NCI-H1436 (cell line): ENCODE measurements at places on chromosomes 7 and 10.
A peak's percentile ranks its signal among the peaks of the same experiment; 100 is the strongest.

GRCh38 chr10:126060261-126060931, 164.0 kb downstream of the FANK1 start:
- DNase-seq: no peak

GRCh38 chr10:58275908-58276307, 6.9 kb downstream of the CISD1 start:
- DNase-seq: no peak

DNA sequence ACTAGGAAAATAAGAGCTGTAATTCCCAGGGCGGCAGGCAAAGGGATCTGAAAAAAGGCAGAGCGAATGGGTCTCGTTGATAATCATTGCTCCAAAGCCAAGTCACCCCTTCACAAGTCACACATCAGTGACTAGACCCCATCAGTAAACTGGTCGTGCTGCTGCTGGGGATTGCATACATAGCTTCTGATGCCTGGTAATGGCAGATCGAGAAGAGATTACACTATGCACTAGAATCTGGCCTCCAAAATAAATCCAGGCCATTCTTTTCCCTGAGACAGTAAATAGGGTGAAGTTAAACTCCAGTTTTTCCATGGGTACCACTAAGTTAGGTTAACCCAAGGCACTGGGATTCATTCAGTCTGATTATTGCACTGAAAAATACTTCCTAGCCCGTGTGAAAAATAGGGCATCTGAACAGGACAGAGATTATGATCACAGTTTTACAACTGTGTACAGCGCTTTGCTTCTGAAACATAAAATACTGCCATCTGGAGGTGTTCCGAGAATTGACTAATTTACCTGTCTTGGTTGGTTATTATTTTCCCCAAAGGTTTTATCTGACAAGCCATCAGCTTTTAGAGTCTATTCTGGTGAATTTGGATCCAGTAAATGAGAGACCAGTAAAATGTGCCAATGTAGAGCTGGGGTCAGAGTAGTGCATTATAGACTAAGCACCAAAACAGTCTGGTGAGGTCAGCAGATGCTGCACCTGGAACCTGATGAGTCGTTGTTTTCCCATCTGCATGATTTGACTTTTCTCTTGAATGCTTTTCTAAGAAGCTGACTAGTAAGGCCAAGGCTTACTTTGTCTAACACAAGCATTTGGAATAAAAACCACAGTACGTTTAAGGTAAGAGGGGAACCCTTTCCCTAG, 82.9 kb upstream of the AFAP1L2 start:
- no peak for DNase-seq

GRCh38 chr10:129993621-129994020, 29.5 kb upstream of the EBF3 start:
- DNase-seq: no peak

GRCh38 chr7:18290223-18290622, 205.3 kb upstream of the HDAC9 start:
- no peak for DNase-seq

GRCh38 chr10:61760943-61761824, 98.5 kb downstream of the CABCOCO1 start:
- no peak for DNase-seq

DNA sequence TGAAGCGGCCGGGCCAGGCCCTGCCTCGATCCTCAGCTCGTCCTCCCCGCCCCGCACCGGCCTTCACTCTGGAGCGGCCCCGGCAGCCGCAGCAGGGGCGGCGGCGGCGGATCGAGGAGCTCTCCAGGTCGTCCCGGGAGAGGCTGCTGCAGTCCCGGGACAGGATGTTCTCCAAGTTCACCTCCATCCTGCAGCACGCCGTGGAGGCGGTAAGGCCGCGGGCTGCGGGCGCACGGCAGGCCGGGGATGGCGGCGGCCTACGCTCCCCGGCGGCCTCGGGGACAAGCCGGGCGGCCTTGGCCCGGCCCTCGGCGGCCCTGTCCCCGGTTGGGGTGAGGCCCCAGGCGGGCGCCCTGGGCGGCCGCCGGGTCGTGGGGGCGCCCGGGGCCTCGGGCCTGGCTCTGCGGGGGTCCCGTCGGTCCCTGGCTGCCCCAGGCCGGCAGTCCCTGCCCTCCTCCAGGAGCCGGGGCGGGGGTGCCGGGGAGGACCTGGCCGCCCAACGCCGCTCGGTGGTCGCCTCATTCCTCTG, 399 bp downstream of the FHIP2A start:
- DNase-seq: no peak

DNA sequence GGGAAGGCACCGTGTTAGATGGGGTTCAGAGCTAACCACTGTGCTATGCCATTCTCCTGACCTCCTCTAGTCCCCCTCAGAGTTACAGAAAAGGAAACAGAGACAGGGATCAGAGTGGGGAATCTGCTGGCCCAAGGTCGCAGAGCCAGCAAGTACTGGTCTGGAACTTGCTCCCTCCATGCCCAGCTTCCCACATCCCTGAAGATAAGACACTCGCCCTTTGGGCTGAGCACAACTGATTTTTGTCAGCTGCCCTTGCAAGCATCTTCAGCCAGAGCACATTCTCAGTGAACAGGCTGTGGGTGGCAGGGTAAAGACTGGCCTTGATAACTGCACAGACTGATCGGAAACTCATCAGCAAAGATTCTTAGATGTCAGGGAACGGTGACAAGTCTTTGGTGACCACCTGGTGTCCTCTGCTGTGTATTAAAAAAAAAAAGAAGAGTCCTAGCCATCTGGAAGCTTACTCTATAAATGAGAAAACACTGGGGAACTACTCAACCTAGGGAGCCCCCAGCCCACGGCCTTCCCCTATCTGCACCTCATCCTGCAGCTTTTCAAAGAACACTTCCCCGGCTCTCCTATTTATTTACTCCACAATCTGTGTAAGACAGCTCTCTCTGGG, 1.3 kb upstream of the SORBS1 start:
- DNase-seq: no peak

DNA sequence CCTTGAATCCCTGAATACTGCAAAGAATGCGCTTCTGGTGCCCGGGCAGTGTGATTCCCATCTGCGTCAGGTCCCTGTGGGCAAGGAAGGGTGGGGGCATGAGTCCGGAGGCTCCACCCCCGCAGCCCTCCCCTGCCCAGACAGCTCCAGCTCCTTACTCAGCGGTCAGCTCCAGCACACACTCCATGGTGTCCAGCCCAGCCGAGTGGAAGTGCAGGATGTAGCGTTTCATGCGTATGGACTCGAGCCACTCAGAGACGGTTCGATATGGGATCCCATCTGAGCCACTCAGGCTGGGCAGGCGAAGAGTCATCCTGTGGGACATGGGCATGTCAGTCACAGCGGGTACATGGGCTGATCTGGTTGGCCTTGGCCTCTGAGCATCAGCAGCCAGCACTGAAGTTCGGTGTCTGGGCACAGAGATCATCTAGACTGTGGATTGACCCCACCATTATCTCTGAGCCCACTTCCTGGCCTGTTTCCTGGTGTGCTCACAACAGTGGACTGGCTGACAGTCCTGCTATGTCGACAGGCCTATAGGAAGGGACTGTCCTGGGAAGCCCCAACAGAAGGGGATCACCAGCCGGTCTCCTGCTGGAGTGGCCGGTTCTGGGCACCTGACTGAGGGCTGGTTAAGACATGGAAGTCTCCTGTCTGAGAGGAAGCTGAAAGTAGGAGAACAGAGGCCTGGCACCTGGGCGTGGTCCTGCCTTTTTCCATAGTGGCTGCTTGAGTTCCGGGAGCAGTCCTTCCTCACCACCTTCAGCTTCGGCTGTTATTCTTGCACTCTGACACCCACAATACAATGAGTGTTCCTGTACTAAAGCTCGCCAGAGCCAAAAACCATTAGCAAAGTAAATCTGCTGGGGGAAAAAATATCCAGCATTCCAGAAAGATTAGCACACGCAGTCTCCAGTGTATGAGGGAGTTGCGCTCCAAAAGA, 10.6 kb downstream of the ZYX start:
- DNase-seq: no peak

GRCh38 chr7:25260862-25261494, 32.7 kb upstream of the NPVF start:
- DNase-seq: peak; percentile 10

DNA sequence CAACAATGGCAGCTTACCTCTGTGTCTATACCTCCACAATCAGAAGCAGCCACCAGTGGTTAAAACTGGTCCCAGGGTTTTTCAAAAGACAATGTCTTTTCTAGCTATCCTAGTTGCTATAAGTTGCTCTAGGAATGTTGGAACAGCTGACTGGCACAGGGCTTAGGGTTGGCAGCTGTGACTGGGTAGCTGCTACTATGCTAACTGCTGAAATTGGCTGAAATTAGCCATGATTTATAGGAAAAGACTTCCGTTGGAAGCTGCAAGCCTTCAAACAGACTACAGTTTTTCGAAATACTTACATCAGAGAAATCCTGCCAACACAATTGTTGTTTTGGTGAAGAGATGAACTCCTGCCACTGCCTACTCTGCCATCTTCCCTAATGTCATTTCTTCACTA, 102.3 kb downstream of the MKX start:
- DNase-seq: no peak

DNA sequence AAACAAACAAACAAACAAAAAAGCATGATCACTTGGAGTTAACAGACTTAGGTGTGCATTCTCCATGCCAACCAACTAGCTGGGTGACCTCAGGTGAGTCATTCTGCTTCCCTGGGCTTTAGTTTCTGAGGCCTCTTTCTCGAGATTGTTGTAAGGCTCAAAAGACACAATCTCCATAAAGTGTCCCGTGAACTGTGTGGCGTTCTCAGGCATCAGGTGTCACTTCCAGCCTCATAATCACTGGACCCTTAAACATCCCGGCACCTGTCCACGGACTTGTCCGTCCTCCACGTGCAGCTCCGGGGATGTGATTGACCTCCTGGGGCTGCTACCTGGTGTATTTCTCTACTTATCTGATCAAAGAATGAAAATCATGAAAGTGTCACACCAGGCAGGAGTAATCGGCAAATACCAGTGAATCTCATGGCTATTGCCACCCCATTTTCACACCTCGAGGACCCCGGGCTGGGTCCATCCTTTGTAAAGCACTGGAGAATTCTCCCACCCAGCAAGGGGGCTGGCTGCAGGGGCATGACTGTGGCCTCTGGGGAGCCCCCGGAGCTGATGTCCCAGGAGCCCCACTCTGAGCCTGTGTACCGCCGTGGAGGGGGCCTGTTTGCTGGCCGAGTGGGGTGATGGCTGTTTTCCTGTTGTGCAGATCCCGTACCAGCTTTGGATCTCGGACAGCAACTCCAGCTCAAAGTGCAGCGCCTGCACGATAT, 189.8 kb upstream of the SH2B2 start:
- no peak for DNase-seq

DNA sequence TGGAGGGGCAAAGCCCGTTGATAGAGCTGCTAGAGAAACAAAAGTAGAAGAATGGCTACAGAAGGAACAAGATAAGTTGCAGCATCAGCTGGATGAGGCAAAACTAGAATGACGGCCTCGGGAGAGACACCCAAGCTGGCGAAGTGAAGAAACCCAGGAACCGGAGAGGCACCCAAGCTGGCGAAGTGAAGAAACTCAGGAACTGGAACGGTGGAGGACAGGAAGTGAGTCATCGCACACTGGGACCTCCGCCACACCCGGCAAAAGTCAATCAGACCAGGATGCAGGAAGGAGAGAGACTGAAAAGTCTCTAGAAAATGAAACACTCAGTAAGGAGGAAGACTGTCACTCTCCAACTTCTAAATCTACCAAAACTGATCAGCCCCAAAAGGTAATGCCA, 133.0 kb upstream of the NEBL start:
- DNase-seq: no peak

- DNase-seq: no peak
These were observed 153.7 kb downstream of the DNAJB9 start for GRCh38 chr7:108723381-108723814.

DNA sequence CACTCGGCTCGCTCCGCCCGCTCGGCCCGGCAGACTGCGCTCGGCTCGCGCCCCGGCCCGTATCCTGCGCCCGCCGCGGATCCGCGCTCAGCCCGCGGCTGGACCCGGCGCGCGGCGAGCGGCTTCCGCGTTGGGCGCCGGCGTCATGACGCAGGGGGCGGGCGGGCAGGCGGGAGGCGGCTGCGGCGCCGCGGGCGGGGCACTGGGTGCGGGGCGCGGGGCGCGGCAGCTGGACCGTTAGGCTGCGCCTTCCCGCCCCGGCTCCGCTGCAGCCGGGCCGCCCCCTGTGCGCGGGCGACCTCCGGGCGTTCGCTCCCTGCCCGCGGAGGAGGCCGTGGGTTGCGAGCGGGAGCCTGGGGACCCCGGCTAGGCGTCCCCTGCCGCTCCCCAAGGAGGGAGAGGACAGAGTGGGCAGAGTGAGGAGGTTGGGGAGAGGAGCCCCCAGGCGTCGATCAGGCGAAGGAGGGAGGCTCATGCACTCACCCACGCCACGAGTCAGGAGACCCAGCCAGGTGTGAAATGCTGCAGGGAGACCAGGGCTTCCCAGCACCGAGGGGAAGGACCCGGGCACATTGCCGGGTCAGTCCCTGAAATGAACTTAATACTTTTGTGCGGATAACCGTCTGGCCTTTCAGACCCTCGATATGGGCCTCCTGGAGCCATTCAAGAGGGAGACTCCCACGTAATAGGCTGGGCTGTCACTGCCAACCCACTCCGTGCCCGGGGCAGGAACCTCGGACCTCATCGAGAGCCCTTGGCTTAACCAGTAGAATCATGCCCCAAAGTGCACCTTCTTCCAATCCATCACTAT, at the start of gene PIP4K2A:
PIP4K2A (minus strand) TSS at position 100 of the 811 bp plus-strand sequence. CDS start 252 bp downstream, outside the sequence.
- DNase-seq: peak; percentile 57

- no peak for DNase-seq
These were observed 4.7 kb upstream of the EIF5AL1 start for GRCh38 chr10:79507440-79508167.

- DNase-seq: no peak
These were observed 42.0 kb downstream of the CDK6 start for GRCh38 chr7:92794391-92794790.

DNA sequence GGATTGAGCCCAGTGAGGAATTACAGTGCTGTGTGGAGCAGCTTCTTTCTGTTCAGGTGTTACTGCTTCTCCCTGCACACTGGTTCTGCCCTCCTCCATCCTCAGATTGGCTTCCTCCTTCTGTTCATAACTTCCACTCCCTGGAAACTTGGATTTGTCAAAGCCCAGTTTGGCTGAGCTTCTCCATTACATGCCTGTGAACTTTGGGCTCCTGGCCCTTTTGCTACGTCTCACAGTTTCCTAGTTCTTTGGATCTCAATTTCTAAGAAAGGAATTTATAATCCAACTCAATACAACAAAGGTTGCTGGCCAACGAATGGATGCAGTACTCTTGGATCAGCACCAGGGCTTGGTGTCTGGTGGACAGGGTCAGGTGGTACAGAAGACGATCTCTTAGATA, 318.1 kb downstream of the RPS24 start:
- no peak for DNase-seq

- no peak for DNase-seq
These were observed 103.7 kb downstream of the CXCL12 start for GRCh38 chr10:44281089-44281613.

DNA sequence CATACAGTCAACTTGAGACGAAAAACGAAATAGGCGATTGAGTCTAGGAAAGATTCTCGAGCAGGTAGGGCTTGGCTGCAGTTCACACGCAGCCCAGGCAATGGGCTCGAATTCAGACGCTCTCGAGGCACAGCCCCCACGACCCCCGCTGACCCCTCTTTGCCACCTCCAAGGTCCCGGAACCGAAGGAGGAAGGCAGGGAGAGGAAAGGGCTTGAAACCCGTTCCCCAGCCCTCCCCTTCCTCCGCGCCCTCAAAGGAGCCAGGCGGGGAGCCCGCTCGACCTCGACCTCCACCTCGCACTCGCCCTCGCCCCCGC, 441 bp downstream of the CCDC186 start:
- DNase-seq: no peak

- peak; percentile 11 for DNase-seq
These were observed 184.7 kb downstream of the DGKB start for GRCh38 chr7:14717816-14718215.
